ENCODE measurements at places on chromosomes 13 and 19. TPM values are rescaled to one million over a fixed set of nuclear protein-coding genes. Genes with fewer than 3 reads are reported as not detected.

B3GLCT gene
- total RNA-seq, result 18.1 TPM

GPR12 gene
- total RNA-seq, result not detected

PSG3 gene
- not detected for total RNA-seq

KPTN gene
- 6.0 TPM for total RNA-seq

Measured in kidney epithelial cell (primary cell).